CD8-positive, alpha-beta T cell (primary cell): ENCODE measurements at places on chromosomes 1 and 21. TPM values are rescaled to one million over a fixed set of nuclear protein-coding genes. Genes with fewer than 3 reads are reported as not detected.

The S100A12 gene
- not detected for total RNA-seq

GRCh38 chr1:45925728-45926287 is 122.4 kb downstream of the MAST2 start:
- no peak for DNase-seq

DNA sequence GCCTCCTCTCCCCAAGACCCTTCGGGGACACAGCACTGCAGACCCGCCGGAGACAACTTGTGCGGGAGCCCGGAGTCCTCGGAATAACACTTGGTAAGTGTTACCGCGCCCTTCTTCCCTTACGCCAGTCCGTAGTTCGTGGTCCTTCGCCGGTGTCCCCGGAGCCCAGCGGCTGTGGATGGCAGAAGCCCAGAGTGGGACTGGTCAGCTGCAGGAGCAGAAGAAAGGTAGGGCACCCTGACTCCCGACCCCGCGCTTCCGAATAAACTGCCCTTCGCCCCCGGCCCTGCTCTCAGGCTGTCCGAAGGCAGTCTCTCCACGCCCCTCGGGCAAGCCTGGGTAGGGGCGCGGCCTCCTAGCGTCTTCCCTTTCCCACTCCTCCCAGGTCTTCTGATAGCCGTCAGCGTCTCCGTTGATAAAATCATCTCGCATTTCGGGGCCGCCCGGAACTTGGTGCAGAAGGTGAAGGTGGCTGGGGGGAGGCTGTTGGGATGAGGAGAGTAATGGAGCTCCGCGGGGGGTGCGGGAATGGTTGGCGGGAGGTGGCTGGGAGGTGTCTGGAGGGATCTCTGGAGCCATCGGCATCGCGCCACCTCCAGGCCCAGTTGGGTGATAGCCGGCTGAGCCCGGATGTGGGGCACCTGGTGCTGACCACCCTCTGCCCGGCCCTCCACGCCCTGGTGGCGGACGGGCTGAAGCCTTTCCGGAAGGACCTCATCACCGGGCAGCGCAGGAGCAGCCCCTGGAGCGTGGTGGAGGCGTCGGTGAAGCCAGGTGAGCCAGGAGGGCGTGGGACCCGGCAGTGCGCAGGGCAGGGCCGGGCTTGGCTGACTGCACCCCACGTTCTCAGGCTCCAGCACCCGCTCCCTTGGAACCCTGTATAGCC is 4.3 kb downstream of the RUSC1 start:
- DNase-seq, result no peak

GRCh38 chr1:23977854-23978191 is 2.3 kb downstream of the SRSF10 start:
- DNase-seq, result no peak

- DNase-seq, result no peak
These were observed 487.9 kb downstream of the PTBP2 start for GRCh38 chr1:97209381-97209957.

- no peak for DNase-seq
These were observed 128.9 kb upstream of the ADAR start for GRCh38 chr1:154736841-154737240.

GRCh38 chr21:45464309-45464708 is 59.3 kb downstream of the COL18A1 start:
- DNase-seq, result no peak

- no peak for DNase-seq
These were observed 50.1 kb downstream of the HUNK start for GRCh38 chr21:31922881-31923280.

GRCh38 chr1:114353262-114353661 is 157.7 kb downstream of the TRIM33 start:
- peak; percentile 20 for DNase-seq

DNA sequence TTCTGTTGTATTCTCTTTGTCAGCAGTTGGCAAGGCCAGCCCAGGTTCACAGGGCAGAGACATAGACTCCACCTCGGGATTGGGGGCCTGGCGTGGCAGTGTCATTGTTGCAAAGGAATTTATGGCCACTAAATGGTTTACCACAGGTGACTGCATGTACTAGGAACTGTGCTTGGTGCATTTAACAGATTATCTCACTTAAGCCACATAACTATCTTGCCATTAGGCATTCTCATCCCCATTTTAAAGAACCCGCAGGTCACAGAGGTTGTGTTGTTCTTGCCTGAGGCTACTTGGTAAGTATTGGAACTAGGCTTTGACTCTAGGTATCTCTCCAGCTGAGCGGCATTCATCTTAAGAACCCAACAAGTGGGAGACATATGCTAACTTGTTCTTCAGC is 9.7 kb downstream of the TLCD4 start:
- no peak for DNase-seq

GRCh38 chr1:10678852-10679251 is 117.6 kb downstream of the CASZ1 start:
- DNase-seq, result no peak

- DNase-seq, result no peak
These were observed 248.7 kb upstream of the DAB1 start for GRCh38 chr1:57672346-57673140.

GRCh38 chr21:36965720-36966065 is 776 bp downstream of the HLCS start:
- no peak for DNase-seq

GRCh38 chr1:230266456-230266855 is 159.7 kb downstream of the PGBD5 start:
- DNase-seq, result no peak
